ENCODE measurements at places on chromosomes 7 and 10. TPM values are rescaled to one million over a fixed set of nuclear protein-coding genes. Genes with fewer than 3 reads are reported as not detected.

The KDM7A gene
- 24.4 TPM for total RNA-seq

The HOXA2 gene
- 3.9 TPM for total RNA-seq

GRCh38 chr10:90417476-90418210 is 440.2 kb downstream of the HTR7 start:
- DNase-seq, result no peak

DNA sequence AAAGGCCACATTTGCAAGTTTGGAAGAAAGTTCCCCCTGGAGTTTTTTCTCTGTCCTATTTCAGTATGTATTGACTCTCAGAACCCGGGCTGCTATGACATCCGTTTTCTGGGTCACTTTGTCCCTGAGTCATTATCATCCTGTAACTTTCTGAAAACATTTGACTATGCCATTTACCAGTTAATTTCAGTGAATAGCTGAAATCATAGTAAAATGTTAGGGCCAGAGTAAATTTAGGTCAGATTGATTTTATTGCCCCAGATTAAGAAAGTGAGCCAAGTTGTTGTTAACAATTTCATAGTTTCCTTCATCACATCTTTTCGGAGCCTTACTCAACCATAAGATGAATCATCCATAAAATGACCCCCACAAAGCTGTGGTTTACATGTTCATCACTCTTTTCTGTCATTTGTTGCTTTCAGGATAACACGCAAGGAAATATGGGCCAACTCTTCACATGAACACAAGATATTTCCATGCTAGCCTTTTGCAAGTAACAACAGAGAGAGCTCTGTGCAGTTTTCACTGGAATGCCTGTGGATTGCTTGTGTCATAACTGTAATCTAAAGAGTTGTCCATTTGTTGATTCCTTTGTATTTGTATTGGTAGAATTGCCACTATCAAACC is 3.9 kb upstream of the MACC1 start:
- DNase-seq, result no peak

The CUZD1 gene
- total RNA-seq, result 0.80 TPM

The CALHM1 gene
- total RNA-seq, result not detected

GRCh38 chr7:131527456-131527855 is 29.0 kb downstream of the PODXL start:
- no peak for DNase-seq

The TMEM270 gene
- not detected for total RNA-seq

- no peak for DNase-seq
These were observed 7.4 kb downstream of the LRRC20 start for GRCh38 chr10:70374775-70375614.

GRCh38 chr7:901041-901387 is 24.7 kb downstream of the GET4 start:
- DNase-seq, result no peak

Measured in sciatic nerve (tissue), 2 donors.